ENCODE measurements at places on chromosomes 7 and 10.

- DNase-seq, result no peak
These were observed at the start of gene NXPH1 for GRCh38 chr7:8433477-8434289. NXPH1 (plus strand) TSS chr7:8433609.

DNA sequence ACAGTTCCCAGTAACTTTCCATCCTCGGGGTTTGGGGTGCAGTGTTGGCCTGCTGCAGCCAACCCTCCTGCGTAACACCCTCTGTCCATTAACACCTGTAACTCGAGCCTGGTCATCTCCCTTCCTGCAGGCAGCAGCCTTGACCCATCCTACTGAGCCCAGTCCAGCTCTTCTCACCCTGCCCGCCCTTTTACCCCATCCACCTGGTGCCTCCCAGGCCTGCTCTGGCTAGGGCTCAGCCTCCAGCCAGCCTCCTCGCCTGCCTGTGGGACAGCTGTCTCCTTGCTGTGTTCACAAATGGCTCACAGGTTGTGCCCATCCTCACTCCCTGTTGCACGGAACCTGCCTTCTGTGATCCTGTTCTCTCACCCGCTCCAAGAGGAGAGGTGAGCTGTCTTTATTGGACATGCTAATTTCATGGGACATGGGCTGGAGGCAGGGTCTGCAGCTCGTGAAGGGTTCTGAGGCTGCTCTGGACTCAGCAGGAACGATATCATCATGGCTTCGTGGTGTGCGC is 277.2 kb upstream of the TCERG1L start:
- no peak for DNase-seq

GRCh38 chr10:43284341-43284910 is 17.6 kb upstream of the RASGEF1A start:
- DNase-seq, result no peak

- no peak for DNase-seq
These were observed 148.7 kb downstream of the WDR11 start for GRCh38 chr10:120999868-121000267.

DNA sequence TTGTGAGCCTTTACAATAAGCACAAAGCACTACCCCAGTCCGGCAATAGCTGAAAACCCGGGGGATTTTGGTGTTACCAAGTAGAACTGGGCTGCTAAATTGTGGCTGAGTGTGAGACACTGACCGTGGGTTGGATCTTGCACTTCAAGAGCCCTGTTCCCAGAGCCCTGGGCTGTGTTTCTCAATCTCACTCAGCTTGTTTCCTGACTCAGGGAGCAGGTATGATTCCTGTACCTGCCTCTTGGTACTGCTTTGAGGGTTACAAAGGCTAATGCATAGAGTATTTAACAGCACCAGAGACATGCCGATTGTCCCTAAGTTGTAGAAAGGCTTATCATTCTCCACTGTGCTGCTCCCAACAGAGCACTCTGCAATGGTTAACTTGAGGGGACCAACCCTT is 134.6 kb downstream of the TEX36 start:
- no peak for DNase-seq

DNA sequence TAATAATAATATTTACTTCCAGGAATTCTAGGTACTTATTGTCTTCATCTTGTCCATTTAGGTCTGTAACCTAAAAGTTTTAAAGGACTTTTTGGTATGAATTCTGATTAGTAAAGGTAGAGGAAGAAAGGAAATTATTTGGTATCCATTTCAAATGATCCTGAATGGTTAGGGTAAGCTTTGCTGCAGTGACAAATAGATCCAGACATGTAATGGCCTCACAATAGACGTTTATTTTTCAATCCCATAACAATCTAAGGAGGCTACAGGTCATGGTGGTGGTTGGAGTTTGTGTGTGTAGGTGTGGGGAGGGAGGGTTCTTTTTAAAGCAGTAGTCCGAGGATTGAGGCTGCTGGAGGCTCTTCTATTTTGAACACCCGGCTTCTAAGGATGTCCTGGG is 5.3 kb downstream of the FBH1 start:
- DNase-seq, result no peak
